ENCODE measurements at places on chromosomes 4 and X. TPM values are rescaled to one million over a fixed set of nuclear protein-coding genes. Genes with fewer than 3 reads are reported as not detected.

The PABPC1L2A gene
- not detected for total RNA-seq

The GPR50 gene
- not detected for total RNA-seq

The USP11 gene
- 59.6 TPM for total RNA-seq

The IL1RAPL1 gene
- 2.5 TPM for total RNA-seq

The UGT2B17 gene
- not detected for total RNA-seq

The CT45A1 gene
- not detected for total RNA-seq

The ERVMER34-1 gene
- total RNA-seq: 3.8 TPM

The IL15 gene
- total RNA-seq: 3.5 TPM

The PABPC1L2B gene
- not detected for total RNA-seq

The TCP11X2 gene
- total RNA-seq: not detected

The XAGE1B gene
- not detected for total RNA-seq

The HTRA3 gene
- 133 TPM for total RNA-seq

The CXCL11 gene
- not detected for total RNA-seq

DNA sequence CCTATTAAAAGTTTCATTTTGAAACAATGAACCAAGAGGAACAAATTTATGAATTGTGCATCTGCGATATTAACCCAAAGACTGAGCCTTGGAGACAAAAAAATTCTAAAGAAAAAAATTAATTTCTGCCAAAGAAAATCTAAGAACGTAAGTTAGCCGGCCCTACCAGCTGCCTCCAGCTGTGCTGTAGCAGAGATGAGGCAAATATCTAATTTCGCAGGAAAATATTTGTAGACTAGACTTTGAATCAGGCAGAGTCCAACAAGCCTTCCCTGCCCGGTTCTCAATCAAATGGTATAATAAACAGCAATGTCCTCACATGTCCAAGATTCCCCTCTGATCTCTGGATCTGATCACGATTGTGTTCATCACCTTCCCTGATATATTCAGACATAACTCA lies 21.2 kb upstream of the SMIM20 start:
- DNase-seq: peak; percentile 26

DNA sequence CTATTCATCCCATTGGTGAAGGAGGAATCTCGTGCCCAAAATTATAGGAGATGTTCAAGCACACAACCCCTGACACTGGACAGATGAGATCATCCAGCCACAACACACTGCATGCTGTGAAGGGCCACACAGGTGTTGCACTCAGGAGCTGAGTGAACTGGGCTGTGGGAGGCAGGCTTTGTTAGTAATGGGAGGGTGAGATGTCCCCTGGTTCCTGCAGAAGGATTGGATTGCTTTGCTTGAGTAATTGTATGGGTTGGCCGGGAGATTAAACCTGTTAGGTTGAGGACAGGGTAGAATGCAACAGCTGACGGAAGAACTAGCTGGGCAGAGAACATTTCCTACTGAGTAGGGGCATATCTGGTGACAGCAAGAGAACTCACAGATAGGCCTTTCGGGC lies 152.2 kb downstream of the TACR3 start:
- no peak for DNase-seq

GRCh38 chr4:473570-474457 lies 25.1 kb downstream of the ZNF721 start:
- DNase-seq: peak; percentile 94

- no peak for DNase-seq
Measured at GRCh38 chr4:7886007-7886973, 53.4 kb downstream of the AFAP1 start.

- no peak for DNase-seq
Measured at GRCh38 chrX:68417651-68418050, 15.6 kb downstream of the OPHN1 start.

GRCh38 chrX:86946569-86946968 lies 571.0 kb upstream of the KLHL4 start:
- no peak for DNase-seq

DNA sequence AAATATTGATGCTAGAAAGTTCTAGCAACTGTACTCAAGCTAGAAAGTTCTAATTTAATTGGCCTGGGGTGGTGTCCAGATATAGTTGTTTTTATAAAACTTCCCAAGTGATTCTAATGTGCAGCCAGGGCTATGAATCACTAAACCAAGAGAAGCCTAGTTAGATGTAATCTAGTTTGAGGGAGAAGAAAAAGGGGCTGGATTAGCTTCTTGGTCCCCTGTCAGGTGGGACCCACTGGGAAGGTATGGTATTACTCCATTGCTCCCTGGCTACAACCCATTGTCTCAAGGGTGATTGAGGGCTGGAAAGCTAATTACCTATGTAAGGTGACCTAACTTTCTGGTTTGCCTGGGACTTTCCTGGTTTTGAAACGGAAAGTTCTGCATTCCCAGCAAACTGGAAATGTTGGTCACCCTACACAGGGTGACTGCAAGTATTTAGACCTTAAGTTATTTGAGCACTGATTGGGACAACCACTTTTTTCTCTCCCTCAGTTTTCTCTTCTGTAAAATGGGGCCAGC lies 23.9 kb upstream of the MSN start:
- no peak for DNase-seq

GRCh38 chrX:72475952-72476668 lies 96.5 kb downstream of the HDAC8 start:
- DNase-seq: no peak

DNA sequence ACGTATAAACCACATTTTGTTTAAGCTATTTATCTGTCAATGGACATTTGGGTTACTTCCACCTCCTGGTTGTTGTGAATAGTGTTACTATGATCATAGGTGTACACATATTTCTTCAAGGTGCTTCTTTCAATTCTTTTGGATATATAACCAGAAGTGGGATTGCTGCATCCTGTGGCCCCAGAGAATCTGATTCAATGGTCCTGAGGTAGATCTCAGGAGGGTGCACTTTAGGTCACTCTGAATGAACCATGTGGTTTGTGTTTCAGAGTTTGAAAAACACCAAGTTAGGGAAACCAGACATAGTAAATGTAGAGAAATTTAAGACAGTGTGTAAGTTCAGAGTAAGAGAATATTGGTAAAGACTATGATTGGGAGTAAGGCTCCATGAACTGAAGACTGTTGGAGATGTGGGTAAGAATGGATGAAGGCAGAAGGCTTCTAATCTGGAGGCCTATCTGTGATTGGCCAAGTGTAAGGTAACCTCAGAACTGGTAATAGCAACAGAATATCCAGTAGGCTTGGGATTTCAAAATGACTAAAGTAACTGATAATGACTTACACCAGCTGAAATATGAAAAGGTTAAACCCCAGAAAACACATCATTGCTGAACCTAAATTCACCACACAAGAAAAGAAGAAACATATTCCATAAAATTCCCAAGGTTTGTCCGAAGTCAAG lies 236.9 kb downstream of the CAMK2D start:
- DNase-seq: no peak

- DNase-seq: no peak
Measured at GRCh38 chr4:149993030-149993429, 85.2 kb upstream of the DCLK2 start.

DNA sequence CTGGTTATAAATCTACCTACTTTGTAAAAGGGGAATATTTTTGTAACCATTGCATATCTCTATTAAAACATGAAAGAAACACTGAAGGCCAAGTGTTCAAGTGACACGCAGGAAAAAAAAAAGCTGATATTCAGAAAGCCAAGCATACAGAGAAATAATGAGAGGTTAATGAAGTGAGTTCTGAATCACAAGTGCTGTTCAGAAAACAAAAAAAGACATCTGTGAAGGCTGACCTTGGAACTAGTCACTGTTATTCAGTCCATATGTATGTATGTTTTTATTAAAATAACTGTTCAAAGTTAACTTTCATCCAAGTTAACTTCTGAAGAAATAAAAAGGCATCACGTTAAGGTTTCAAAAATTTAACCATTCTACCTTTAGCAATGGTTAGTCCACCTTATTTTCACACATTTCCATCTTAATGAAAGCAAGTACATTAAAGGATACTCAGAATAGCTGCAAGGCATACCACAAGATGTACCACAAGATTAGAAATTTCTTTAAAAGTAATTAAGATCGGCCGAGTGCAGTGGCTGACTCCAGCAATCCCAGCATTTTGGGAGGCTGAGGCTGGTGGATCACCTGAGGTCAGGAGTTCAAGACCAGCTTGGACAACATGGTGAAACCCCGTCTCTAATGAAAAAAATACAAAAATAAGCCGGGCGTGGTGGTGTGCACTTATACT lies 31.4 kb downstream of the SH3RF1 start:
- DNase-seq: no peak

GRCh38 chr4:58119298-58119697 lies 1009.1 kb upstream of the IGFBP7 start:
- DNase-seq: no peak

- DNase-seq: no peak
Measured at GRCh38 chrX:21738210-21738949, 19.5 kb downstream of the SMPX start.

DNA sequence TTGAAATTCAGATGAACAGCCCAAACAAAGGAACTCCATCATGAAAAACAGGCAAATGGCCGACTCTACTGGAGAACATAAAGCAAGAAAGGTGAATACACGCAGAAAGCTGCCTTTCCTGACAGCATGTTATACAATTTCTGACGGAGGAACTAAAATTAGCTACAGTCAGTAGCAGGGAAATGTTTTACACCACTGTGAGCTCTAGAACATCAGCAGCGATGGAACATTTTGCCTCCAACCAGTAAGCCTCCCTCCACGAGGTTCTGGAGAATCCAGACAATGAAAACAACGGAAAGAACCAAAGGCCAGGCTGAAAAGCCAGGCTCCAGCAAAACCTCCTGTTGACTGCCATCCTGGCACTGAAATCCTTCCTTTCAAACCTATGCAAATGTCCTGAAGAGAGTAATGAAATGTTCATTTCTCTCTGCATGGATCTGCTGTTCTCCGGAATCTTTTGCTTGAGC lies 78.9 kb downstream of the IRF2 start:
- DNase-seq: no peak

DNA sequence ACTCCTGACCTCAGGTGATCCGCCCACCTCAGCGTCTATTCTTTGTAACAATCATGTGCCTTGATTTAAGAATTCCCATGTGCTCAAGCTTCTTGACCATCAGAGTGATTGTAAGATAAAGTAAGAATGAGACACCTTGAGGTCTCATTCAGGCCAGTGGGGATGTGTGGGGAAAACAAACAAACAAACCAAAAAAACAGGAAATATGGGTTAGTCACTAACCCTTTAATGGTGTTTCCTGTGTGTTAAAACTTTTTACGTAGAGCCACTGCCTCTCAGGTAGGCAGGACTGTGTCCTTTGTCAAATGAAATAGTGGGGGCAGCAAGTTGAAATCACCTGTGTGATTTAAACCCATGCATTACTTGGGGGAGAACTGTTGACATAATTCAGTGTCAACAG lies 91.5 kb upstream of the DHRSX start:
- no peak for DNase-seq

- DNase-seq: no peak
Measured at GRCh38 chr4:150155391-150155790, 77.1 kb downstream of the DCLK2 start.

DNA sequence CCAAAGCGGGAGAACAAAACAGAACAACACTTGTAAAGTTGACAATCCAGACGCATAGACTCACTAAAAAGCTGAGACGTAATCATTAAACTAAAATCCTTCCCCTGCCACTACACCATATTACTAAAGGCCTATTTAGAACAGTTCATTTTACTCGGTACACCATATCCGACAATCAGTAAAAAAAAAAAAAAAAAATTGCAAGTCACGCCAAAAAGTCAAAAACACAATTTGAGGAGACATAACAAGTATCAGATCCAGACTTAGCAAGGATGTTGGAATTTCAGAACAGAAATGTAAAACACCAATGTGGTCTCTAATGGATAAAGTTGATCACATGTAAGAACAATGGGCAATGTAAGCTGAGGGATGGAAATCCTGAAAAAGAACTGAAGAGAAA lies 1899.4 kb downstream of the STIM2 start:
- no peak for DNase-seq

- DNase-seq: no peak
Measured at GRCh38 chr4:106671716-106672115, 303.1 kb upstream of the GIMD1 start.

GRCh38 chr4:56149591-56149990 lies 200.8 kb downstream of the CEP135 start:
- DNase-seq: no peak

- no peak for DNase-seq
Measured at GRCh38 chrX:9788911-9789310, 2.7 kb downstream of the SHROOM2 start.

DNA sequence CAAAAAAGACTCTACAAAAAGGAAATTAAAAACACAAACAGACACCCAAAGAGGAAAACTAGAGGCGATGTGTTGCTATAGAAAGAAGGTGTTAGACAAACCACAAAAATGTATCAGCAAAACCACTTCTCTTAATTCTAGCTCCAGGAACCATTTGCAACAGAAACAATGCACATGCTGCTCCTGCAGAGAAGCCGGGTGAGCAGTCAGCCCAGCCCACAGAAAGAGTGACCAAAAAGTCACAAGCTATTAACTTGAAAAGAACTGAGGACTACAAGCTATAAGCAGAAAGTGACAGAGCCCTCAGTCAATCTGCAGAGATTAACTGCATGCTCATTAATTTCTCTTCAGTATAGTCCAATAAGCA lies 96.2 kb upstream of the KLHL13 start:
- no peak for DNase-seq

DNA sequence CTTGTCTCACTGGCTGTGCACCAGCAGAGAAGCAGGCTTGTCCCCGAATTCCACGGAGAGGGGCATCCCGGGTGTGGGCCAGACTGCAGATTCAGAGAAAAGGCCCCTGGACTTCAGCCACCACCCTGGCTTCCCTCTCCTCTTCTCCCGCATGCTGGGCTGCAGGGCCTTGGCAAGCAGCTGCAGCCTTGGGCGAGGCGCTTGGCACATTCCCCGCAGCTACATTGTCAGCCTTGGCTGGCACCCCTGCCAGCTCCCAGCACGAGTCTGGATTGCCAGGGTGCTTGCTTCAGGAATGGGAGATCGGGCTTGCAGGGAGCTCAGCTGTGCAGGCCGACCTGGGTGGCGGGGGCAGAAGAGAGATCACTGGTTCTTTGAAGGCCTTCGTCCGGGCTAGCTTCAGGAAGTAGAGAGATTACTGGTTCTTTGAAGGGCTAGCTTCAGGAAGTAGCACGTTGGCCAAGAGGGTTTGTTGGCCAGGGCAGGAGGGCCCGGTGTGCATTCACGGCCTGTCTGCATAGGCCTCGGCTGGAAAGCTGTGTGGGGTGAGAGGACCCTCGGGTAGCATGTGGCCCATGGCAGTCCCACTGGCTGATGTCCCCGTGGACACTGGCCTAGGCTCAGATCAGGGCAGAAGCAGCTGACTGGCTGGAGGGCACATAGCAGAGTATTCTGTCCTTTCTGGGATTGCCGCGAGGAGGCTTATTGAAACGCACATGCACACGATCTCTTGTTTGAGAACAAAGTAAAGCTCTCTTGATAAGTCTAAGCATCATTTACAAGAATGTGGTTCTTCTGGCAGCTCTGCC lies 2.7 kb downstream of the ABCD1 start:
- DNase-seq: peak; percentile 54

All from right cardiac atrium (tissue), 5 donors.